ENCODE measurements at places on chromosomes 2 and 18.

GRCh38 chr2:146982393-146982846 is 862.4 kb upstream of the ACVR2A start:
- DNase-seq: no peak

- no peak for DNase-seq
These were observed 10.7 kb downstream of the SPTBN1 start for GRCh38 chr2:54466870-54467269.

DNA sequence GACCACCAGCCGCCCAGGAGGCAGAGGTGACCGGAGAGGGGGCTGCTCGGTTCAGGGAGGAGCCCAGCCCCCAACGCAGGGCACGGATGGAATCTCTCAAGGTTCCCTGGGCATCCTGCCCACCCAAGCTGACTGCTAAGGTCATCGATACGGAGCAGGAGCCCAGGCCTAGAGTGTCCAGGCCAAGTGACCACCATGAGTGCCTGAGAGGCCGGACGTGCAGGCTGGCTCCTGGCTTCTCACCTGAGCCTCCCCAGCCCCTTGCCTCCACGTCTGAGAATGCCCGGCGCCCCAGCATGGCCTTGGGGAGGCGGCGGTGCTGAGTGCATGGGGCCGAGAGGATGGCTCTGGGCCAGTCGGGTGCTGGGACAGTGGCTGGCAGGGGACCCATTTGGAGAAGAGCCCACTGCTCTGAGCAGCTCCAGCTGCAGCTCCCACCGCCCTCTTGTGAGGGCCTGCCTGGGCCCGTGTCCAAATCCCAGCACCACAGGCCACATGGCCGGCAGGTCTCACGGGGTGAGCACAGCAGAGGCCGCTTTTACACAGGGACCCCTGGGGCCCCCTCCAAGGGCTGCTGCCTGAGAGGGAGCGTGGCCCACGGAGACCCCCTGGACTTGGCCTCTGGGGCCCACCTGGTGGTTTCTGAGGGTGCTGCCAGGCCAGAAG is 102.8 kb upstream of the CTDP1 start:
- no peak for DNase-seq

DNA sequence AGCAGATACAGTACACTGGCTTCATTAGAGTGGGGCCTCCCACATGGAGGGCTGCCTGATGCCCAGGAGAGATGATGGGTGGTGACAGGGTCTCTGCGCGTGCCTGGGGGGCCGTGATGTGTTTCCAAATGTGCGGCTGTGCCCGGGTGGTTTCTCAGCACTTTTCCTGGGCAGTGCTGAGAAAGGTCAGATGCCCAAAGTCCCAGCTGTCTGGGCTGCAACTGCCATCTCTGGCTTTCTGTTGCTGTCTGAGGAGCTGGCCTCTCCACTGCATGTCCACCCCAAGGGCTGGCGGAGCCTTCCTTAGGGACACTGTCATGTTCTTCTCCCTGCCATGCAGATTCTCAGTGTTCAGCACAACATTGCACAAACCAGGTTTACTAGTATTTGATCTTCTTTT is 62.7 kb upstream of the NFATC1 start:
- no peak for DNase-seq

DNA sequence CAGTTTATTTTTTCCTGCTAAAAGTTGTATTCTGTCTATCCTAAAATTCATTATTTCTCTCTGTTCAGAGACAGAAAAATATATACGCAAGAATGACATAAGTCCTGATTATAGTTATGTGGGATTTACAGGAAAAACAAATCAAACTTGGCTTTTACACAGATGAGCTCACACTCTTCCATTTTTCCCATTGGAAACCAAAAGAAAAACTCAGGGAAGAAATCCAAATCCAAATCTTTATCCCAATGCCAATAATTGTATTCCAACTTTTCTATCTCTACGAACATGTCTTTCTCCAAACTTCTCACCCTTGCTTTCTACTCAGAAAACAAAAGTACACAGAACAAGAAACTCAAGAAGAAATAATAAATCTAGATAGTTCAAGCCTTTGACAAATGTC is 249.1 kb upstream of the TMEFF2 start:
- DNase-seq: no peak

DNA sequence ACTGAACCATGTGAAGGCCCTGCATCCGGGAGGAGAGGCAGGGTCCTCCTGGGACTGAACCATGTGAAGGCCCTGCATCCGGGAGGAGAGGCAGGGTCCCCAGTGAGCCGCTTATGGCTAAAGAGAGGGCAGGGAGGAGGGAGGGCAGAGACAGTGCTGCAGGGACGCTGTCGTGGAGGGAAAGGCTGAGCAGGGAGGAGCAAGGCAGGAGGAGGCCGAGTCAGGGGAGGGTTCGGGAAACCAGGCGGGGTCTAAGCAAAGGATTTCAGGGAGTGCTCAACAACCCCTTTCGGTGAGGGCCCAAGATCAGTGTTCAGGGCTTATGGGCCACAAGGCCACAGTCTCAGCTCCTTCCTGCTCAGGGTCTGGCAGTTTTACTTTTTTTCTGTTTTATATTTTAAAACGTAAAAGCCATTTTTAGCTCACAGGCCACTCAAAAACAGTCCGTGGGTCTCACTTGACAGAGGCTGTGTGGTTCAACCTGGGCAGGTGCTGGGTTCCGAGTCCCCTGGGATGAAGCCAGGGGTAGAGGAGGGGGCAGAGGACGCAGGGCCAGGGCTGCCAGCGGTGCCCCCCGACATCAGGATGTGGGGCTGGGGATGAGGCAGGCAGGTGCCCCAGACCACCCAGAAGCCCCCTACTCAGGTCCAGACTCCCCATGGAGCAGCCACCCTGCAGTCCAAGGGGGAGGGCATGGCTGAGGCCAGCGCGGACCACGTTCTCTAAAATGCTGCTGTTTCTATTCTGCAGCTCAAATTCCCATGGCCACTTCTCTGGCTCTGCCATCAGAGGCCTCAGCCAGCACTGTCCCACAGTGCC is 5.2 kb downstream of the TMEM18 start:
- DNase-seq: no peak

- no peak for DNase-seq
These were observed 459.3 kb upstream of the TRIB2 start for GRCh38 chr2:12257476-12257875.

DNA sequence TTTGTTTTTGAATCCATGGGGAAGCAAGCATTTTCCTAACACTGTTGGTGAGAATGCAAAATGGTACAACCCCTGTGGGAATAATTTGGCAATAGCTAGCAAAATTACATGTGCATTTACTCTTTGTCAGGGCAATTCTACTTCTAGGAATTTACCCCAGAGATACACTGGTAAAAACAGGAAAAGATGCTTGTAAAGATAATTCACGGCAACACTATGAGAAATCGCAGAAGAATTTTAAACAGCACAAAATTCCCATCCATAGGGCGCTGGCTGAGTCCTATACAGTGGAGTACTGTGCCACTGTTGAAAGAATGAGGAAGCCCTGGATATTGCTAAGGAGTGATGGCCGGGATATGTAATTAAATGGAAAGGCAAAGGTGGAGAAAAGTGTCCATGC is 75.8 kb downstream of the DGKD start:
- DNase-seq: no peak

DNA sequence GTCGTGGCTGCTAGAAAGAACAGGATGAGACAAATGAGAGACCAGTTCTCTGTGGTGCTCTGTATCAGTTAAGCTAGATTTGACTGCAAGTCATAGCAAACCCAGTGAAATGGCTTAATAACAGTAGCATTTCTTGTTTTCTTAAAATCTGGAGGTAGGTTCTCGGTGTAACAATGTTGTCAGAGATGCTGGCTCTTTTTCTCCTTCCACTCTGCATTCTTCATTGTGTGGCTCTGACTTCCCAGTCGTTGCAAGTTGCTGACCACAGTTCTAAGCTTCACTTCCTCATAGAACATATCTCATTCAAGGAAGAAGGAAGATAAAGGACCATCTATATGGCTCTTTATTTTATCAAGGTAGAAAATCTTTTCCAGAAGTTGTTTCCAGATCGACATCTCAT is 7.9 kb upstream of the CKAP2L start:
- DNase-seq: no peak

GRCh38 chr2:160096409-160096808 is 34.0 kb upstream of the PLA2R1 start:
- DNase-seq: no peak

GRCh38 chr2:123935405-123935804 is 89.7 kb upstream of the CNTNAP5 start:
- no peak for DNase-seq

- DNase-seq: no peak
These were observed 270.7 kb upstream of the NRP2 start for GRCh38 chr2:205411558-205411957.

GRCh38 chr2:42828487-42829425 is 36.4 kb upstream of the HAAO start:
- peak; percentile 29 for DNase-seq

GRCh38 chr2:129050101-129050500 is 731.4 kb upstream of the HS6ST1 start:
- no peak for DNase-seq

GRCh38 chr2:133674066-133674432 is 105.8 kb upstream of the NCKAP5 start:
- DNase-seq: no peak

- no peak for DNase-seq
These were observed 187.7 kb upstream of the HAAO start for GRCh38 chr2:42979870-42980763.
